Parietal lobe (tissue), 2 donors: ENCODE measurements at places on chromosomes 5 and 9. TPM values are rescaled to one million over a fixed set of nuclear protein-coding genes. Genes with fewer than 3 reads are reported as not detected.

The FOXD1 gene
- total RNA-seq, result 0.31 TPM

The SCGB3A2 gene
- total RNA-seq, result not detected

The VAV2 gene
- total RNA-seq, result 45.4 TPM

The FOXD4L3 gene
- not detected for total RNA-seq

The ANKRD20A1 gene
- 5.9 TPM for total RNA-seq

The LHX3 gene
- total RNA-seq, result not detected

The SPINK1 gene
- total RNA-seq, result not detected

The OR13F1 gene
- not detected for total RNA-seq

The NSG2 gene
- total RNA-seq, result 497 TPM

The FOXD4 gene
- 0.31 TPM for total RNA-seq

The PCDHB4 gene
- total RNA-seq, result 11.0 TPM

The EIF4E1B gene
- total RNA-seq, result 0.31 TPM

The CXXC5 gene
- 41.0 TPM for total RNA-seq

The DAB2IP gene
- total RNA-seq, result 21.9 TPM

The CORO2A gene
- total RNA-seq, result 5.0 TPM

The MYMK gene
- not detected for total RNA-seq

The RXRA gene
- 11.9 TPM for total RNA-seq

The FCN2 gene
- total RNA-seq, result not detected

The CCDC69 gene
- 0.31 TPM for total RNA-seq

The SLC2A8 gene
- total RNA-seq, result 15.3 TPM

The HTR4 gene
- 0.31 TPM for total RNA-seq

The CBY3 gene
- total RNA-seq, result not detected

The TAF11L5 gene
- not detected for total RNA-seq

The FAXDC2 gene
- total RNA-seq, result 14.7 TPM

The ORM2 gene
- not detected for total RNA-seq

The TXNDC8 gene
- not detected for total RNA-seq

The APBA1 gene
- total RNA-seq, result 51.3 TPM
